ENCODE measurements at places on chromosomes 12 and 14. TPM values are rescaled to one million over a fixed set of nuclear protein-coding genes. Genes with fewer than 3 reads are reported as not detected.

Gene RPAP3
- 52.3 TPM for polyA plus RNA-seq

Gene AQP5
- 3.2 TPM for polyA plus RNA-seq

Gene ST8SIA1
- 5.7 TPM for polyA plus RNA-seq

Gene PAPLN
- polyA plus RNA-seq, result 35.0 TPM

Gene IL26
- polyA plus RNA-seq, result not detected

Gene GPR65
- polyA plus RNA-seq, result 0.38 TPM

Measured in left renal cortex interstitium (tissue), 4 donors.